ENCODE measurements at places on chromosomes 7 and 10.

DNA sequence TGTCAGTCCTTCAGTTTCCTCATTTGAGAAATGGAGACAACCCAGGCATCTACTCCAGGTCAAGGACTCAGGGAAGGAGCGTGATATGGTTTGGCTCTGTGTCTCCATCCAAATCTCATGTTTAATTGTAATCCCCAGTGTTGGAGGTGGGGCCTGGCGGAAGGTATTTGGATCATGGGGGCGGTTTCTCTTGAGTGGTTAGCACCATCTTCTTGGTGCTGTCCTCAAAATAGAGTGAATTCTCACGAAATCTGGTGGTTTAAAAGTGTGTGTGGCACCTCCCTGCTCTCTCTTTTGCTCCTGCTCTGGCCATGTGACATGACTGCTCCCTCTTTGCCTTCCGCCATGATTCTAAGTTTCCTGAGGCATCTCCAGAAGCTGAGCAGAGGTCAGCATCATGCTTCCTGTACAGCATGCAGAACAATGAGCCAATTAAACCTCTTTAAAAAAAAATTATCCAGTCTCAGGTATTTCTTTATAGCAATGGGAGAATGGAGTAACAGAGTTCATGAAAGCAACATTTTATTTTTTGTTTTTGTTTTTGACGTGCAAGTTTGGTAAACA is 30.0 kb downstream of the ARHGAP22 start:
- no peak for DNase-seq

DNA sequence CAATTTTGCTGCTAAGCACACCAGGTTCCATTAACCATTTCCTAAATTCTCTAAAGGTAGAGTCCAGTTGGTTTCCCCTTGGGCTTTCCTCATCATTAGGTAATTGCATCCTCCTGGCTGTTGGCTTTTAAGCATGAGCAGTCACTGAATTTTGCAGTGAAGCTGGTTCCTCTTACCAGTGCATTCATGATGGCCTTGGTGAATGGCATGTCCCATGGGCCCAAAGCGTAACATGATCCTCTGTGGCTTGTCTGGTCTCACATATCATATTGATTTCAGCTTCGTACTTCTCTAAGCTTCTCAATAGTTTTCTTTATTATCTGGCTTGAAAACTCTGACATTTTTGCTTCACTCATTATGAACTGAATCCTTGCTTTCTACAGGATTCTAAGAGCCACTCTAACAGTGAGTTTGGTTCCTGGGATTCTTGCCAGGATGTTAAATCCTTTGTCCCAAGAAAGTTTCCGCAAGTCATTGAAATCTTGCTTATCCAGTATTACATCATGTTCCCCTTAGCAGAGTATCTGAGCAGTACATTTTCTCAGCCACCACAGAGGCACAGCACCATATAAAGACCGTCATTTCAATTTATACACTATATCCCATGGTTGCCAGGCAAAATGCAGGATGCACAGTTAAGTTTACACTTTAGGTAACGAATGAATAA is 134.2 kb downstream of the PTN start:
- DNase-seq = peak; percentile 43

- no peak for DNase-seq
These were observed 182.9 kb downstream of the PIP4K2A start for GRCh38 chr10:22531441-22531840.

- DNase-seq = no peak
These were observed 27.4 kb downstream of the ITGB8 start for GRCh38 chr7:20358106-20358505.

DNA sequence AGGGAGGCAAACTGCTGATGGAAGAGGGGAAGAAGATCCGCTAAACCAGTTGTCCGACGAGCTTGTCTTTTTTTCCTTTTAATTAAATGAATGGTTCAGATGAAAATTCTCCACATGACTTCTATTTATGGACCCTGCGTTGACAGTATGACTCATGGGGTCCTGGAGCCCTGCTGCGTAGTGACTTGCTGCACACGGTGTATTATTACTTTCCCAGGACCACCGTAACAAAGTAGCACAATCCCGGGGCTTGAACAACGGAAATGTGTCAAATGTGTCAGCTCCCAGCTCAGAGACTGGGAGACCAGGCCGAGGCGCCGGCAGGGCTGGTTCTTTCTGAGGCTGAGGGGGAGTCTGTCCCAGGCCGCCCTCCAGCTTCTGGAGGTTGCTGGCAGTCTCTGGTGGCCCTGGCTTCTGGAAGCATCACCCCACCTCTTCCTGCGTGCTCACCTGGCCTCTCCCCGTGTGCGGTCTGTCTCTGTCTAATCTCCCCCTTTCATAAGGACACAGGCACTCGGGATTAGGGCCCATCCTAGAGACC is 33.8 kb upstream of the MNX1 start:
- DNase-seq = no peak

GRCh38 chr10:26981232-26981824 is 119.0 kb downstream of the ANKRD26 start:
- no peak for DNase-seq

DNA sequence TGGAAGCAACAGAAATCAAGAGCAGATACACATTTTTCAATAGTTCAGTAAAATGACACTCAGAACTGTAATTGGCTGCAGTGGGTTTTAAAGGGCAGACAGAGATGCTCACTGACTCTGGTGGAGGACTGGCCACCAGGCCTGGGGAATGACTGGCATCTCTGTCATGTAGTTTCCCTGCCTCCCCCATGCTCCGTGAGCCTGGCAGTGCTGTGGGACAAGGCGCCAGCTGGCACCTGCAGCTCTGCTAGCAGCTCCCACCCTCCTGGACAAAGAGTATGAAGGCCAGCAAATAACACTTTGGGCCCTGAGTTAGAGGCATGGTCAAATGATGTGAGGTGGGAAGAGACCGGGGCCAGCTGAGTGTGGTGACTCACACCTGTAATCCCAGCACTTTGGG is 15.0 kb downstream of the TSPAN33 start:
- peak; percentile 41 for DNase-seq

- no peak for DNase-seq
These were observed 194.3 kb upstream of the PPP2R2D start for GRCh38 chr10:131706476-131706875.

GRCh38 chr10:124066781-124067714 is 26.4 kb downstream of the CHST15 start:
- DNase-seq = no peak

- DNase-seq = no peak
These were observed 87.4 kb downstream of the IMMP2L start for GRCh38 chr7:111474723-111475418.

DNA sequence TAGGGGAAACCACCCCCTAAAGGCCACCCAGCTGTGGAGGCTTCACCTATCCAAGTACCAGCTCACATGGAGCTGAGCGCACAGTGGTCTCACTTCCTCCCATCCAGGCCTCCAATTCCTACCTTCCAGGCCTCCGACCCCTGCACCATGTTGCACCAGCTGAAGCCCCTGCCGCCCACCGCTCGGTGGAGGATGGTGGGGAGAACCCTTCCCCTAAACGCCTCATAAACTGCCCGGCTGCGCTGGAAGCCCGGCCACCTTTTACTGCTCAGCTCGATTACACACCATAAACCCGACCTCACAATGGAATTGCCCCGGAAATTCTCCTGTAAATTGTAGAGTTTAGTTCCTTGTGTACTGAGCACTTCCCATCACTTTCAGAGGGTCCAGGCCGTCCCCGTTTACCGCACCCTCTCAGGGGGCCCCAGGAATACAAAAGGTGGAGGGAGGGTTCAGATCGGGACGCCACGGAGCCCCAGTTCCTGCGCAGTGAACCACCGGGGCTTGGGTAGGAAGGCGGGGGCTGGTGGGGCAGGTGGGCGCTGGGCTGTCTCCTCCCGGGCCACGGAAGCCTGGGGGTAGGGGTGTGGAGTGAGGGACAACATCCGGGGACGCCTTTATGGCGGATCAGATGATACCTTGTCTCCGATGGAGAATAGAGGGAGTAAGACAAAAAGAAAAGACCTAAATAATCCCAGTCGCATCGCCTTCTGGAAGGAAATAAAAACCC is 1.4 kb upstream of the HOXA7 start:
- DNase-seq = no peak

DNA sequence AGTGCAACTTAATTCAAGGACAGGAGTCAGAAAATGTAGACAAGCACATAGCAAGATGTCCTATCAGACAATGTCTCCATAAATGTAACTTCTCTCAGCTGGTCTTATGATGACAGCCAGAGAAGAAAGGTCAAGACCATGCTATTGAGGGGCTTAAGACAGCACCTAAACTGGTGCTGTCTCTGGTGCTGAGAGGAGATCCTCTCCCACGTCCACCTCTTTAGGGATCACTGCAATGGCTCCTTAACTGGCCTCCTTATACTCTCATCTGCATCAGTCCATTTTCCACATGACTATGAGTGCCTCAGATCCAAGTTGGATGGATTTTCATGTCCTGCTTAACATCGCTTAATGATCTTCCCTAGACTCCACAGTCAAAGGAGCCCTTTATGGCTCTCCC is 210.6 kb downstream of the ARL4A start:
- peak; percentile 15 for DNase-seq

DNA sequence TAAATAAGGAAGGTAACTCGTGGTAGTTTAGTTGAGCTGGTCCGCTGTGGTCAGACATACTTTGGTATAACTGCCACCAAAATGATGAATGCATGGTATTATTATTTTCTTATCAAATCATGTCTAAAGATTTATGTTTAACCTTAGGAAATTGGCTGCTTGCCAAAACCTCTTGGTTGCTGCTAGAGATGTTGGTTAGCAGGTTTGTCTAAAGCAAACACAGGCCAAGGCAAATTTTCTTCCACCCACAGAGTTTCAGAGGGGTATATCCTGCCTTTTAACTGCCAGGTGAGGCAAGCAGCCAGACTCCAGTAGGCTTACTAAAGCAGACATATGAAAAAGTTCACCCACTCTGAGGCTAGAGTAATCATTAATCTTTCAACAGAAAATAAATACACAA is 101.4 kb downstream of the SEMA3E start:
- DNase-seq = peak; percentile 26

GRCh38 chr7:12610899-12611298 is 40.4 kb downstream of the SCIN start:
- no peak for DNase-seq

GRCh38 chr10:80477-81105 is 31.5 kb upstream of the TUBB8 start:
- no peak for DNase-seq

DNA sequence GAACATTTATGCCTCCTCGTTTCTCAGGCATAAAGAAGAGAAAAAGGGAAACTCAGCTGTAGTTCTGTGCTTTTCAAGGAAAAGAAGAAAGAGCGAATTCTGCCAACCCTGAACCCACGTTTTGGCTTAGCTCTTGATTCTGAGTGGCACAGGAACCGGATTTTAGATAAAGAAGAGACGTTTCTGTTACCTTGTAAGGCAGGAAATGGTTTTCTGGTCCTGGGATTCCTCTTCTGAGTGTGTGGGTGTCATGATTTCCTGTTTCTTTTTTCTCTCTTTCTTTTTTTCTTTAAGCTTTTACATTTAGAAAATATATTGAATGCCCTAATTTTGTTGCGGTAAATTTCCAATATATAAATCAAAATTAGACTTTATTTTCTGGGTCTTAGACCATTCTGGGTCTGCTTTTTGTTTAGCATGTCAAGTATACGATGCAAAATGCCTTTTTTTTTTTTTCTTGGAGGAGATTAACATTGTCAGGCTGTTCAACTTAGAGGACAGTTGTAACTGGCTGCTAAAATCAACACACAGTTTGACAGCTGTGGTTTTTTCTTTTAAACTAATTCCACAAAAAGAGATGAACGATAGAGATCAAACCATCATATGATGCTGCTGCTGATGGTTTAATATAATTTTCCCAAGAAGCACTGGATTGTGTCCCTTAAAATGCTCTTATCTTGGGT is 190.8 kb downstream of the GATA3 start:
- DNase-seq = no peak

GRCh38 chr10:5987747-5988146 is 10.4 kb upstream of the IL15RA start:
- no peak for DNase-seq

- DNase-seq = no peak
These were observed 29.8 kb upstream of the KLF6 start for GRCh38 chr10:3814838-3815220.

DNA sequence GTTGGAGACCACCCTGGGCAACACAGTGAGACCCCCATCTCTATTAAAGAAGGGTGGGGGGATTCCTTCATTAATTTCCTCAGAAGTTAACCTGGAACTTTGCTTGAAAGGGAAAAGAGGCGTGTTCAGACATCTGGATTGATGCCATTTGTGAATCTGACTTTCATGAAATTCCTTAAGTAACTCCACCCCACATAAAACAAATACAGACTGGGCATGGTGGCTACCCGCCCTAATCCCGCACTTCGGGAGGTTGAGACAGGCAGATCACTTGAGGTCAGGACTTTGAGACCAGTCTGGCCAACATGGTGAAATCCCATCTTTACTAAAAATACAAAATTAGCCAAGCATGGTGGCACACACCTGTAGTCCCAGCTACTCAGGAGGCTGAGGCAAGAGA is 75.0 kb downstream of the EEPD1 start:
- DNase-seq = no peak

DNA sequence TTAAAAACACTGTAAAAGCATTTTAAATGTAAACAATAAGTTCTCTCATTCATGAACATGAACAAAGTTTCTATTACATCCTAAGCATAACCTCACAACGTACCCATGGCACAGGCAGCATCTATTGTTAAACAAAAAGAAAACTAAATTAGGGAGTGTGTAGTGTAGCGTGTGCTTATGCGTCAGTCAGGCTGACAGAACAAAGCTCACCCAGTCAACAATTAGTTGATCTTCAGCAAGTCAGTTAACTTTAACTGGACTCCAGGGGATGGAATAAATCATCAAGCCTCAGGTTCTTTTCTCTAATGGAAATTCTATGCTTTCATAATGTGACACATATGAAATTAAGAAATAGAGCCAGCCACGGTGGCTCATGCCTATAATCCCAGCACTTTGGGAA is 91.6 kb upstream of the ODAD2 start:
- DNase-seq = no peak

- no peak for DNase-seq
These were observed 130.5 kb downstream of the ADCY1 start for GRCh38 chr7:45704683-45705016.

- peak; percentile 26 for DNase-seq
These were observed 11.7 kb downstream of the CASP7 start for GRCh38 chr10:113691381-113691780.

DNA sequence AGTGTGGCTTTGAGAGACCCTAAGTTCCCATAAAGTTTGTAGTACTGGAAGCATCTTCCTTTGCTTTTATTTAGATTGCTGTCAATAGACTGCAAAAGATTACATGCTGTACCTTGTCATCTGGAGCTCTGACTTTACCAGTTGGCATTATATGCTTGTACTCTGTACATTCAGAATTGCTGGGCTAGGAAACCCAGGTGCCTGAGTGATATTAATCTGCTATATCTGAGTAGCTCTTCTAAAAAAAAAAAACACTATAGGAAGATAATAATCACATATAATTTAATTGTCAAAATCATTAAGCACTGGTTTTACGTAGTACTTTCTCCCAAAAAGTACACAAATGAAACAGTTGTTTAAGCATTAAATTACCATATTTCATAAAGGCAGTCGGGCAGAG is 12.3 kb downstream of the GATA3 start:
- DNase-seq = no peak
